Stimulated activated CD8-positive, alpha-beta memory T cell treated with anti-CD3 and anti-CD28 coated beads, Interleukin-15, amount 100 ng/mL, for 48 hours (primary cell): ENCODE measurements at places on chromosomes 2 and 18.

- DNase-seq, result no peak
Measured at GRCh38 chr2:218371983-218372350, 10.1 kb upstream of the SLC11A1 start.

GRCh38 chr18:30870466-30870865 is 172.1 kb downstream of the DSC3 start:
- no peak for DNase-seq

- DNase-seq, result no peak
Measured at GRCh38 chr2:64565949-64566710, 42.0 kb downstream of the AFTPH start.

- no peak for DNase-seq
Measured at GRCh38 chr2:232698556-232699091, 1.5 kb downstream of the GIGYF2 start.

GRCh38 chr2:174217869-174218268 is 30.5 kb downstream of the OLA1 start:
- DNase-seq, result no peak

DNA sequence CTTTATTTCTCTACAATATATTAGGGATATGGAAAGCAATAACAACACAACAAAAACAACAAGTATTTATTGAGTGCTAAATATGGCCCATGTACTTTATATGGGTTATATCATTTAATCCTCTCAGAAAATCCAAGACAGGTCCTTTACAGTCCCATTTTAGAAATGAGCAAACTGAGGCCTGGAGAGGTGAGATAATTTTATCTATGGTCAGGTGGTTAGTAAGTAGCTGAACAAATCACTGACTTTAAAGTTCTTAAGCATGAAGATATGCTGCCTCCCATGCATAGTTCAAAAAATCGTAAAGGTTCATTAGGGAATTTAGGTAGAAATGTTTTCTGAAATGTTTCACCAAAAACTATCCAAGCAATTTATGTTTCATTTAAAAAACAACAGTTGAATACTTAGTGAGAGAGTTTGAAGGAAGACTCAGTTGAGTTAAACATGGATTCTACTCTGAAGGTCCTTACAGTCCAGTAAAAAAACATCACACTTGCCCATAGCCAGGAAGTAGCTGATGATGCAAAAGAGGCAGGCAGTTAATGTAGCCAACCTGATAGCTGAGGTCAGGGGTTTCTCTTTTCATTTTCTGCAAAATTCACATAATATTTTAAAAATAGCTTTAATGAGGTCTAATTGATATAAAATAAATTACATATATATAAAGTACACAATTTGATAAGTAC is 7.6 kb upstream of the NFE2L2 start:
- no peak for DNase-seq

DNA sequence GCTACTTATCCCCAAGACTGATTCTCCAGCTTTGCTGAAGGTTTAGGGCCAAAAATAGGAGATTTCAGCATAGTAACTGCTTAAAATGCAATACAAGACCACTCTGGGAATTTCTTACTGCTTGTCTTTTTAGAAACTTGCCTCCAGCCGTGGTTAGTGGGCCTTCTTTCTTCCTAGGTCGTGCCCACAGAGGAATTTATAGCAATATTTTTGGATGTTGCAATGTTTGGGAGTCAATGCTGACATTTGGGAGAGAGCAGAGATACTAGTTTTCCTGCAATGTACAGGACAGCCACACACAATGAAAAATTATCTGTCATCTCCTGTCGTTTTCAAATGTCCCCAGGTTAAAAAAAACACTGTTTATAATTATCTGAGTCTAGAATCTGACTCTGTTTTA is 25.6 kb upstream of the CERS6 start:
- no peak for DNase-seq

DNA sequence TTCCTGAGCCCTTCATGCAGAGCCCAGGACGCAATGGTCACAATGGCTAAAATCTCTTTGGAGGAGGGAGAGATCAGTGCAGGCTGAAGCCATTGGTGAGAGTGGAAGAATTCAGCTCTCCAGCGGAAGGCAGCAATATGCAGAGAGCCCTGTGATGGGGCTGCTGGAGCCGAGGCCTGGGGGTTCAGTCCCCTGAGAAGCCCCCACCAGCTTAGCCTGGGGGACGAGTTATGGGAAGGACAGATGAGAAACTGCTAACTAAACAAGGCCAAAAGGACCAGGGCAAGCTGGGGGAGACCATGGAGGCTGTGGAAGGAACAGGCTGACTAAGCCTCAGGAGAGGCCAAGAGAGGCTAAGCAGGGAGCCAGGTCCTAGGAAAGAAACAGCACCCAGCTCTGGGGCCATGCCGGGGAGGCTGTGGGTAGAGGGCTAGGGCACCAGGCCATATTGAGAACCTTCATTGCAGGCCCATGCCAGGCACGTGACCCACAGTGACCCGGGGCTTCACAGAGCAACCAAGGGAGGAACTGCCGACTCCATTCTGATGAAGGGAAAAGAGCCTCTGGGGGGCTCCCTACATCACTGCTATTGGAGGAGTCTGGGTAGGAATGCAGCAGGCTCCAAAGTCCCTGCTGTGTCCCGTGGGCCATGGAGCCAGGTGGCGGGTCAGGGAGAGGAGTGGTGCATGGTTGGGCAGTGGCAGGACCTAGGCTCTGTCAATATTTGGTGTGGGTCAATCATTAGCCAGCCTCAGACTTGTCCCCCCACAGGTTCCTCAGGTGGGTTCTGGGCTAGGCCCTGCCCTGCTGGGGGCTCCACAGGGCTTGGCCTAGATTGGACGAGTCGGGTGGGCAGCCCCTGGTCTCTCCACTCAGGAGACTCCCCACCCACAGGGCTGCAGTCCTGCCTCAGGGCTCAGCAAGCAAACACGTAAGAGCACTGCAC is 19.8 kb downstream of the PROC start:
- DNase-seq, result no peak

DNA sequence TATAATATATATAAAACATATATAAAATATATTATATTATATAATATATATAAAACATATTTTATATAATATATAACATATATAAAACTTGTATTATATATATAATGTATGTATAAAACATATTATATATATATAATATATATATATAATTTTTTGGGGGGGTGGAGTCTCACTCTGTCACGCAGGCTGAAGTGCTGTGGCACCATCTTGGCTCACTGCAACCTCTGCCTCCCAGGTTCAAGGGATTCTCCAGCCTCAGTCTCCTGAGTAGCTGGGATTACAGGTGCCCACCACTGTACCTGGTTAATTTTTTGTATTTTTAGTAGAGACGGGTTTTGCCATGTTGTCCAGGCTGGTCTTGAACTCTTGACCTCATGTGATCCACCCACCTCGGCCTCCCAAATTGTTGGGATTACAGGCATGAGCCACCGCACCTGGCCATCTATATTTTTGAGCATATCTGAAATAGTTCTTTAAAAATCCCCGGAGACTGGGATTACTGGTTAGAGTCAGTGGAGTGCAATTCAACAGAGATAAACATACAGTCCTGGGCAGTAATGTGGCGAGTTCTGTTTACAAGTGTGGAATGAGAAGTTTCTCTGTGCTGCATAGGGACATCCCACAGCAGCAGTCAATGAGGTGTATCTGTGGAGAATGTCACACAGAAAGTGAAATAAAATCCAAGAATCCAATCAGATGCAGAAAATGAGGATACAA is 208.4 kb downstream of the MYCN start:
- DNase-seq, result no peak

DNA sequence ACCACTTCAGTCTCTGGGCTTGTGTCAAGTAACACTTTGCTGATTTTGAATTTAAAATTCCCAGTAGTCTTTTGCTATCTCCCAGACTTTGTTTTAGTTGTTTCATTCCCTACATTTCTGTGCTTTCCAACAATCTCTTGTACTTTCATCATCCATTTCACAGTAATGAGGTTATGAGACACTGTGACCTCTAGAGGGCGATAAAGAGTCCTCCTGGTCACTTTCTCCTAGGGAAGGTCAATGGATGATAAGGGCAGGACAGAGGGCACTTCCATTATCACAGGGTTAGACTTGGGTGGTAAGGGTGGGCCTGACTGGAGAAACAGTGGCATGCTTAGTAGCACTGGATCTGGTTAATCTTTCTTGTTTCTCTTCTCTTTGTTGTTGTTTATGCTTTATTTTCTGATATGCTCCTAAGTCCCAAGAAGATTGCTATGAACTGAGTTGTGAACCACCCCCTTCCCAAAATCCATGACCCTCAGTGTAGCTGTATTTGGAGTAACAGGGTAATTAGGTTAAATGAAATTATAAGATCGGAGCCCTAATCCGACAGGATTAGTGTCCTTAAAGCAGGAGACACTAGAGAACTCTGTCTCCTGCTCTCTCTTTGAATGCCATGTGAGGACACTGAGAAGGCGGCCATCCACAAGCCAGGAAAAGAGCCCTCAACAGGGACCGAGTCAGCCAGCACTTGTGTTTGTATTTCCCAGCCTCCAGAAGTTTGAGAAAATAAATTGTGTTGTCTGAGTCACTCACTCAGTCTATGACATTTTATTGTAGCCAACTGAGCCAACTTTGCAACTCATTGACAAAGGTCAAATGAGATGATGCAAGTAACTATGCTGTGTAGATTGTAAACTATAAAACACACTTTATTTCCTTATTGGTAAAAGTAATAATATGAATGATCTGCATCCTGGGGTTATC is 779.2 kb downstream of the CNTNAP5 start:
- no peak for DNase-seq

DNA sequence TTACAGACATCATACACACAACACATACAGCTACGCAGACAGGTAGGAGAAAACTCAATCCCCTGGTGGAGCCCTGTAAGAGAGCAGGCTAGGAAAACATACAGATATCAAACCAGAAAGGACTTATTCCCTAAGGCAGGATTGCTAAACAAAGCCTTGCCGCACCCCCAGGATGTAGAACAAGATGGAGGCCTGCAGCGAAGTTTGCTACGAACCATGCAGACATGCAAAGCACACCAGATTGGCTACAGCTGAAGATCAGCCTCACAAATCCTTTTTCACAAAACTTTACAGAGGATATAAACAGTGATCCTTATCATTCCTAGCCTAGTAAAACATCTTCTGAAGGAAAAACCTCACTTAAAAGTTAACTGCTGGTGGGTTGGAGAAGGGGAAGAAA is 28.3 kb downstream of the C18orf54 start:
- no peak for DNase-seq

GRCh38 chr2:207423886-207424285 is 105.9 kb upstream of the CREB1 start:
- peak; percentile 61 for DNase-seq

GRCh38 chr2:197254776-197255530 is 55.6 kb downstream of the ANKRD44 start:
- no peak for DNase-seq

DNA sequence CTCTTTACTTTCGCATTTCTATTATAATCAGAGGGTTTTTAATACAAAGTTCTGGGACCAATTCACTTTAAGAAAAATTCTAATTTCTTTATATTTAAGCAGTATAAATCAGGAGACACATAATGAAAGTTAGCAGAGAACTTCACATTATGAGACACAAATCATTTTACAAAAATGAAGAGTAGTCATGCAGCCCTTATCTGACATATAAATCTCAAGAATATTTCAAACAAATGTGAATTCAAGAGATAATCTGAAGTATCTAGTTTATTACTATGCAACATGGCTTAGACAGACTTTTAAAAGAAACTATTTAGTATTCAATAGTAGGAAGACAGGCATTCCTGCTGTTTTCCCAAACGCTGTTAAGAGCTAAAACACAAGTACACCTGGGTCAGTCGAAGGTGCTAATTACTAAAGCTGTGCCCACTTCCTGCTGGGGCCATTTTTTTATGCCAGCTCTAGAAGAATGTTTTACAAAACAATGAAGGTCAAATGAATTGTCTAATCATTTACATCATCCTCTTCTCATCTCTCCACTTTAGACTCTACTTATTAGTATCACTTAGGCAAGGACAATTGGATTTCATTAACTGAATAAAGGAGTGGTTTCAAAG is 40.2 kb downstream of the CWC22 start:
- no peak for DNase-seq

GRCh38 chr2:38323623-38324022 is 53.5 kb downstream of the ATL2 start:
- DNase-seq, result no peak

- no peak for DNase-seq
Measured at GRCh38 chr2:5540856-5541255, 151.3 kb upstream of the SOX11 start.

- no peak for DNase-seq
Measured at GRCh38 chr2:218020966-218021535, 18.3 kb upstream of the TNS1 start.

DNA sequence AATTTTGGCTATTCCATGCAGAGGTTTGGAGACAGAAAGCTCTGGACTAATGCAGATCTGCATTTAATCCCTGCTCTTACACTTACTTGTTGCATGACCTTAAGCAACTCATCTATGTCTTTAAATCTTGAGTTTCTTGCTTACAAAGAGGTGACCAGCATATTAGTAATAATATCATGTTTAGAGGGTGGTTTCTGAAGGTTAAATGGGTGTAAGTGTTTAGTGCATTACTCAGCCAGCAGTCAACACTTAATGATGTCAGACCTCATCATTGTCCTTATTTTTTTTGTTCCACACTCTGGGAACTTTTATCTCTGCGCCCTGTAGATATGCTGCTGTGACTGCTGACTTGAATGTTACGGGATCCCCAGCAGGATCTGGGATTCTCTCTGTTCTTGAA is 1.7 kb downstream of the IL1RL1 start:
- no peak for DNase-seq

- no peak for DNase-seq
Measured at GRCh38 chr2:240309214-240309613, 126.2 kb upstream of the GPC1 start.

GRCh38 chr2:233803292-233803911 is 25.3 kb downstream of the MROH2A start:
- no peak for DNase-seq

DNA sequence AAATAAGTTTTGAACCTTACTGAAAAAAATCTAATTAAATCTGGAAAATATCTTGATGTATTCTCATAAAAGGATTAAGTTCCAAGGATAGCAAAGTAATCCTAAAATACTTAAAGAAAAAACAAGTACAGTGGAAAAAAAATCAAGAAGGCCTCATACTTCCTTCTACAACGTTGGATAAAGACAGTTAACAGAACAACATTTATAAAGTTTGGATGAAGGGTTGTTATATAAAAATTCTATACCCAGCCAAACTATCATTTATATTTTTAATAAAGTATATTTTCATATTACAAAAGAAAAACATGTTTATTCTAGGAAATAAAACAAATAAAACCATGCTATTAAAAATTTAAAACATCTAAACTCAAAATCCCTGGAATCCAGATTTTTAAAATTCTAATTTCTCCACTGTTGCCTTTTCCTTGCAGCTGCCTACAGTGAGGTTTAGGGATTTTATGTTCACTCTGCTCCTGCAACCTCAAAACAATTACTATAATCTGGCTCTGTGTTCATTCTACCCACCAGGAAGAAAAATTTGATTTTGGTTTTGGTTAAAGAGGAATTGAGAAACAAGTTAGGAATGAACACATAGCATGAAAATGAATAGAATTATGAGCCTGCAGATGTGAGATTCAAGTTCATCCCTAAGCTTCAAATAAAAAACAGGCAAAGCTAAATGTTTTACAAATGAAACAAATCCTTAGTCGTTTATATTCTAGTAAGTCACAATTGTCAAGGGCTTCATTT is 142.8 kb downstream of the LPIN1 start:
- no peak for DNase-seq
